ENCODE measurements at places on chromosomes 2 and 18.

- no peak for DNase-seq
These were observed 337.0 kb downstream of the EIPR1 start for GRCh38 chr2:3040496-3041140.

DNA sequence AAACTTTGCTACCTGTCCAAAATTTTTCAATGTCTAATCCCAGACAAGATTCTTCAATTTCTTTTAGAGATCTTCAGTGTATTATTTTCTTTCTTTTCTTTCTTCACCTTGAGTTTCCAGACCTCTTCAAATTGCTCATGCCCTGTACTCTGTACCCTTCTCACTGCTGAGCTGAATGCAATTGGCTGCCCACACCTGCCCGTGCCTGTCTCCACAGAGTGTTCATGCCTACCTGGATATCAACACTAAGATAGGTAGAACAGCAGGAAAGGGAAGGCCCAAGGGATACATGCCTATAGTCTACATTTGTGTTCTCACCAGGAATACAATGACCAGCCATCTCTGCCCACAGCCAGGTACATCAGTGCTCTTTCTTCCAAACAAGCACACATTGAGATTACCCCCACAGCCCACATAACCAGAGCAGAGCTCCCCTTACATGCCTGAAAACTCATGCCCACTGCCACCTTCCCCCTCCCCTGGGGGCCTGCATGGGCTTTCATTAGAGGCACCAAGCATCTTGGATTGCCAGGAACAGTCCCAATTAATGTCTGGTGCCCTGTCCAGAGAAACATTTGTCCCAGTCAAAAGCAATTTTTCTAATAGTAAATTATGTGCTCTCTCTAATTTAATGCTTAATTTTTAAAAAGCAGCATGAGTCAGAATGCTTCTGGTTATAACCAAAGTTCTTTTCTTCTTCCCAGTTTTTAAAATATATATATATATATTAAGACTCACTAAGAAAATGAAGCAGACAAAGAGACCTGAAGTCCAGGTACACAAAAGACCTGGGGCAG, 134.9 kb upstream of the SLC14A2 start:
- no peak for DNase-seq

DNA sequence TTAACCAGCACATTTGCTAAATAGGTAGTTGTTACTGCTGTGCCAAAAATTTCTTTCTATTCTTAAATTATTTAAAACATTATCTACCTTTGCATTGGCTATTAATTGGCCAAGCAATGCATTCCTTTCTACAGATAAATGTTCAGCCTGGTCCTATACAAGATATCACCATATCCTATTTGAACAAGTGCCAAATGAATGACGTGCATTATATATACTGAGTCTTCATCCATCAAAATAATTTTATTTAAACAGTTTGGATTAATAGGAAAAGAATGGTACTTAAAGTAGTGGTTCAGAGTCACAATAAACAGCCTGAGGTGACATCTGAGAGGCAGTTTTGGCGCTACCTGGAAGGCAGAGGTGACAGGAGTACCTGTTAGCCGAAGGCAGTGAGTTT, 230.1 kb upstream of the EPAS1 start:
- DNase-seq = no peak

DNA sequence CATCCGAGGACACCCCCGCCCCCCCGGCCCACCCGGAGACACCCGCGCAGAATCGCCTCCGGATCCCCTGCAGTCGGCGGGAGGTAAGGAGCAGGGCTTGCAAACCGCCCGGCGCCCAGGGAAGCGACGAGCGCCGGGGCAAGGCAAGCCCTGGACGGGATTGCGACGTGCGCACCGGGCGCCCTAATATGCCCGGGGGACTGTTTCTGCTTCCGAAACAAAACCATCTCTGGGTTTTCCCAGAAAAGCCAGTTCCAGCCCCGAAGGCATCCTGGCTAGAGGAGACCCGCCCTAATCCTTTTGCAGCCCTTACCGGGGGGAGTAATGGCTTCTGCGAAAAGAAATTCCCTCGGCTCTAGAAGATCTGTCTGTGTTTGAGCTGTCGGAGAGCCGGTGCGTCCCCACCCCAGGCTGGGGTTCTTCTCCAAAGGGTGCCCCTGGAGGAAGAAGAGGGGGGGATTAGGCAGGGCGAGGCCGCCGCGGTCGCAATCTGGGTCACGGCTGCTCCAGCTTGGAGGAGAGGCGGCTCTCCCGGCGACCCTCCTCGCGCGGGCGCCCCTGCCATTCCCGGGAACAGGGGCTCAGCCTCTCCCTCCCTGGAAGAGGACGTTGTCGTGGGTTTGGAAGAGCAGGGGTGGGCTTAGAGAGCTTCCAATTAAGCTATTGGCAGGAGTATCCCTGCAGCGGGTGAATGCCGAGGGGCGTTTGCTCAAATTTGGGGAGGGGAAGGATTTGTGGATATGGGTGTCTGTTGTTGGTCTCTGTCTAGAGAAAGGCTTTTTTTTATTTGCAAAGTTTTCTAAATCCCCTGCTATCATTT, 521 bp downstream of the MYCN start:
- DNase-seq = no peak

GRCh38 chr18:55076643-55077218, 117.5 kb upstream of the CCDC68 start:
- no peak for DNase-seq

- no peak for DNase-seq
These were observed 302.8 kb downstream of the NCKAP5 start for GRCh38 chr2:133265432-133265949.

DNA sequence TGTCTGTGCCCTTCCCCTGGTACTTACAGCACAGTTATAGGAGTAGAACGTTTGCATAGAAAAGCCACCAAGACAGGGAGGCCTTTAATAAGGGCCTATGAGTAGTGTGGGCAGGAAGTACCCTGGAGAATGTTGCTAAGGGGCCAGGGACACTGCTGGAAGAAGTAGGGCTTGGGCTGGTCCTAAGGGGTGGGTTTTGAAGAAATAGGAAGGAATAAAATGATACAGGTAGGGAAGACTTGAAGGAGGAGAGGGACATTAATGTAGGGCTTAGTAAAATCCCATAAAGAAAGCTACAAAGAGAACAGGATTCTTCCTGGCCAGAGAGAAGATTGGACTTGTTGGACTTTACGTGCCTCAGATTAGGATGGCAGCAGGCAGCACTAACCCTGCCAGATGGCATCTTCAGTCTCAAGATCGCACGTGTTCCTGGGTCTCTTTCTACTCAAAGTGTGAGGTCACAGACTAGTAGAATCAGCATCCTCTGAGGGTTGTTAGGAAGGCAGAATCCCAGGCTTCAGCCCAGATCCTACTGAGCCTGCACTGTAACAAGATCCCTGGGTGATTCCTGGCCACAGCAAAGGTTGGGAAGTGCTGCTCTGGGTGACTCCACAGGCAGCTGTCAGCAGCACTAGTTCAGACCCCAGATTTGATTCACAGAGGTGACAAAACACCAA, 39.2 kb downstream of the EPAS1 start:
- DNase-seq = no peak

- DNase-seq = no peak
These were observed 107.6 kb downstream of the TMEM17 start for GRCh38 chr2:62398356-62398755.

All from activated CD4-positive, CD25-positive, alpha-beta regulatory T cell treated with anti-CD3 and anti-CD28 coated beads, Interleukin-2, amount 50 U/mL, for 16 hours (primary cell).